PC-3 (cell line): ENCODE measurements at places on chromosomes 7 and 10. TPM values are rescaled to one million over a fixed set of nuclear protein-coding genes. Genes with fewer than 3 reads are reported as not detected.

GRCh38 chr10:28403090-28403489 lies 100.2 kb upstream of the MPP7 start:
- no peaks in the 10 kb centered on the region for H3K4me1 ChIP-seq
- no peak overlapping the region for H3K27ac ChIP-seq
- H3K27me3 ChIP-seq: no peaks in the 10 kb centered on the region
- no peak for DNase-seq
- no peaks in the 10 kb centered on the region for H3K36me3 ChIP-seq

ZNF853 gene
- total RNA-seq: 1.0 and 1.6 TPM in 2 replicates

GRCh38 chr7:95396136-95397032 lies at the start of gene PON3:
PON3 (minus strand) TSS chr7:95396375; CDS start chr7:95396350, 25 bp downstream.
- H3K27ac ChIP-seq: no peak within 1 kb of the TSS
- H3K4me3 ChIP-seq: no peak within 1 kb of the TSS
- no peaks in the 10 kb centered on the region for H3K4me1 ChIP-seq
- DNase-seq: no peak
- no peaks in the 10 kb centered on the region for H3K27me3 ChIP-seq

DNA sequence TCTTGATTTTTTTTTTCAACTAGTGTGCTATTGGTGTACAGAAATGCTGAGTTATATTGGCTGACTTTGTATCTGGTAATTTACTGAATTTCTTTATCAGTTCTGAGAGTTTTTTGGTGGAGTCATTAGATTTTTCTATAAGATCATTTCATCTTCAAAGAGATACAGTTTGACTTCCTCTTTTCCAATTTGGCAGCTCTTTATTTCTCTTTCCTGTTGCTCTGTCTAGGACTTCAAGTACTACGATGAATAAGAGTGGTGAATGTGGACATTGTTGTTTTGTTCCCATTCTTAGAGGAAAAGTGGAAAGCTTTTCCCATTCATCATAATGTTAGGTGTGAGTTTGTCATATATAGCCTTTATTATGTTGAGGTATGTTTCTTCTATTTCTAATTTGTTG lies 50.2 kb downstream of the LOXL4 start:
- H3K4me1 ChIP-seq: no peaks in the 10 kb centered on the region
- H3K27me3 ChIP-seq: no peaks in the 10 kb centered on the region
- no peak for DNase-seq
- no peak overlapping the region for H3K27ac ChIP-seq

DNA sequence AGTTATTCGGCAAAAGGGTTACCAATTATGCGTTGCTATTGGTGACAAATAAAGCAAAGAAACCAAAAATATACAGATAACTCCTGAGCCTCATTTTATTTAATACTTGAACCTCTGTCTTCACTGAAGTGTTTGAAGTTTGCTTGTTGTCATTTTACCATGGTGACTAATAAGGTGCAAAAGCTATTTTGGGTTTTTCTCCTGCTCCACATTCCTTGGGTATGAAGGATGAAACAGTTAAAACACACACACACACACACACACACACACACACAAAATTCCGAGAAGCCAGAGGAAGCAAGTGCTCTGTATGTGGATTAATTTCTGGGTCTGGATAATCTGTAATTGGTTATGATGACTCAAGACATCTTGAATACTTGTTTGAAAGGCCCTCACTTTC lies 246.5 kb downstream of the COBL start:
- no peaks in the 10 kb centered on the region for H3K36me3 ChIP-seq
- H3K27me3 ChIP-seq: no peaks in the 10 kb centered on the region
- H3K27ac ChIP-seq: peak overlapping the region; percentile 68
- no peak overlapping the region for H3K4me3 ChIP-seq
- DNase-seq: peak; percentile 51

DNA sequence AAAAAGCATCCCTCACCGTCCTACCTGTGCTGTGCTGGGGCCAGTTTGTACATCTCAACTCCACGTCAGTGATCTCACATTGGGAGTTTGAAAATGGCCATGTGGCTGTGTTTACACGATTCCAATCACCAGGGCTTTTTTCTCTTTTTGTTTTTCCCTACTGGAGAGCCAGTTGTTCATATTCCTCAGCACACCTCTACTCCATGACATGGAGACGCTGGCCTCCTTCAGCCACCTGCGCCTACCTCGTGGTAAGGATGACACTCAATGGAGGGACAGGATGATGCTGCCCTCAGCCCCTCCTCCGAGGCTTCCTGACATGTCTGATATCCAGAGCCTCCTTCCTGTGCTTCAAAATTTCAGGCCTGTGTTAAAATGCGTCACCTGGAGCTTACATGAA lies 10.3 kb downstream of the CLRN3 start:
- peaks cover 2% of the 10 kb centered on the region; the same call in 1 of the 2 replicates for H3K27me3 ChIP-seq
- H3K4me3 ChIP-seq: no peak overlapping the region
- H3K36me3 ChIP-seq: no peaks in the 10 kb centered on the region
- H3K4me1 ChIP-seq: no peaks in the 10 kb centered on the region
- H3K27ac ChIP-seq: no peak overlapping the region

DNA sequence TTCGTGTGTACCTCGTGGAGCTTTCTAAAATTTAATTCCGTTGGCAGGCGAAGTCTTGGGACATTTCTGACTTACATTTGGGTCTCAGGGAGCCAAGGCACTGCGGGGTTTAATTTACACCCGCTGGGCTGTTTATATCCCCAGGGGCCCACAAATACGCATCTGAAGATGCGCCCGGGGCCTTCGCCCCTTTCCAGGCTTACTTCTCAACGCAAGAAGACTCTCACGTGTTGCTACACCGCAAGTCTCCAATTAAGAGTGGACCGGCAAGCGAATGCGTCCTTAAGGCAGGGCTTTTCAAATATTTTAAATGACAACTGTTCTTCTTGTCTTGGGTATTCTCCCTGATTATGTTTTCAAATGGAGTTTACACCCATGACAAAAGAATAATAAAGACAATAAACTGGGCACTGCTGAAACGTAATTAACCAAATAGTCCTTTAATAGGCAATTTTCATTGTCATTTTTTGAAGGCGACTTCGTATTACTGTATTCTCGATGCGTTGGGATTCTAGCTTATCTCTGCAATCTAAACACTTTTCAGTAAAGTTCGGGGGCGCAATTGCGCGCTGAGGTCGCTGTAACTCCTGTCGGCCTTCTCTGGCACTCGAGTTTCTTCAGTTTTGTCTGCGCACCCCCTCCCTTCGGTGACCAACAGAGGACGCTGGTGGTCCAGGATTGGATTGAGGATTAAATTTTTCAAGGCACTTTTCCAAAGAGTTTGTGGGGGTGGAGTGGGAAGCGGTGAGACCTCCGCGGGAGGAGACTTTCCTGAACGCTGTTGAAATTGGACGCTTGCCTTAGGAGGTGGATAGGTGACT lies 837 bp upstream of the IGFBP3 start:
- H3K4me3 ChIP-seq: peak overlapping the region; percentile 80
- peak overlapping the region; percentile 46; the same call in 1 of the 2 replicates for H3K27ac ChIP-seq
- peak; percentile 85 for DNase-seq
- peaks cover 53% of the 10 kb centered on the region for H3K4me1 ChIP-seq
- no peaks in the 10 kb centered on the region for H3K36me3 ChIP-seq

DNA sequence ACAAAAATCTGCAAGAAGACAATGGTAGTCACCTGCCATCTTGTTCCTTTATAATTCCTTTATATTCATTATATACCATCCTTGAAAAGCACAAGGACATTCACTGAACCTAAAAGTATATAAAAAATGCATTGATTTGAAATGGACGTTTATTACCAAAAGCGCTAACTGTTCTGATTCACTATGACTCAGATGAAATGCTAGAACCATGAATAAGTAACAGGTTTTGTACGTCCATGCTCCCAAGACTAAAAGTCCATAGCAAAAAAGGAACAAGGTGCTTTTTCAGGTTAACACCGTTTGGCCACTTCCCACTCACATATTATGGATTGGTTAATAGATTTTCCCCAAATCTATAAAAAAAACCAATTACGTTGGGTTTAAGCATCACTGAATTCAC lies 109.4 kb downstream of the PPP1R17 start:
- H3K4me1 ChIP-seq: peaks cover 22% of the 10 kb centered on the region
- peaks cover 2% of the 10 kb centered on the region; the same call in 1 of the 2 replicates for H3K36me3 ChIP-seq
- no peaks in the 10 kb centered on the region for H3K27me3 ChIP-seq
- no peak overlapping the region for H3K4me3 ChIP-seq

TFPI2 gene
- 53.1 and 62.6 TPM in 2 replicates for total RNA-seq

CAV2 gene
- total RNA-seq: 76.6 and 84.4 TPM in 2 replicates

- no peak overlapping the region for H3K27ac ChIP-seq
- peak; percentile 30 for DNase-seq
- no peaks in the 10 kb centered on the region for H3K36me3 ChIP-seq
- H3K27me3 ChIP-seq: no peaks in the 10 kb centered on the region
Observed at GRCh38 chr10:12875100-12875499, 126.4 kb downstream of the CCDC3 start.

DNA sequence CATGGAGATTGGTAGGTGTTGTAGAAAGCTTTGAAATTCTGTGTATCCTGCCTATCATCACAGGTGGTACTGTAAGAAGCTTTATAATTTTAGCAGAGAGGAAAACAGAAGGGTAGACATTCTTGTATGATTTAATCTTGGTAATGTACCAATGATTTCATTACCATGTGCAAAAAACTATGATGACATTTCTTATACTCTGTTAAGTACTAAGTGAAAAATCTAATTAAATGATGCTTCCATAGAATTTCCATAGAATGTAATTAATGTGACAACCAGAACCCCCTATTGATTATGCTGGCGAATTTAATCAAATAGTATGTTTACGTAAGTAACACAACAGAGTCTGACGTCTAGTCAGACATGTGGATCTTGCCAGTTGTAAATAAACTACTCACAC lies 16.0 kb upstream of the RHOBTB1 start:
- H3K27me3 ChIP-seq: no peaks in the 10 kb centered on the region
- H3K36me3 ChIP-seq: no peaks in the 10 kb centered on the region
- H3K4me3 ChIP-seq: no peak overlapping the region
- H3K27ac ChIP-seq: no peak overlapping the region
- no peak for DNase-seq
- peaks cover 41% of the 10 kb centered on the region for H3K4me1 ChIP-seq

DNA sequence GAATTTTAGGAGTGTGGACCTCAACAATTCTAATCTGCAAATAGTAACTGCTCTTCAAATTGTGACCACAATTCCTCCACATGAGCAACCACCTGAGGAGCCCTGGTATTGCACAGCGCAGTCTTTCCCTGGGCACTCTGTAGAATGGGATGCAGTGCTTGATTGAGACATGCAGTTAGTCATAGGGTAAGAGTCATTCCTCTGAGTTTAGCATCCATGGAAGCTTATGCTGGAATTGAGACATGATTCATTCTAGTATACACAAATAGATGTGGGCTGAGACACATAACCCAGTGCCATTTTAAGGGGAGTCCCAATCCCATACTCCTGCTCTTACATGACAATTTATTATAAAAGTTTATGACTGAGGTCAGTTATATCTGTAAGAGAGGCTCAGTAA lies 582.3 kb upstream of the CNTNAP2 start:
- peak overlapping the region; percentile 56; the same call in 1 of the 2 replicates for H3K27ac ChIP-seq
- no peak overlapping the region for H3K4me3 ChIP-seq
- no peaks in the 10 kb centered on the region for H3K27me3 ChIP-seq
- 0 out of 2 replicates have a peak, but pooled peaks cover 3% of the 10 kb centered on the region for H3K4me1 ChIP-seq
- peak; percentile 64 for DNase-seq

GRCh38 chr10:99827936-99828335 lies 45.5 kb downstream of the ABCC2 start:
- H3K36me3 ChIP-seq: no peaks in the 10 kb centered on the region
- no peak overlapping the region for H3K4me3 ChIP-seq
- H3K4me1 ChIP-seq: no peaks in the 10 kb centered on the region
- peak; percentile 7 for DNase-seq
